Stimulated activated CD8-positive, alpha-beta memory T cell treated with anti-CD3 and anti-CD28 coated beads, Interleukin-7, amount 100 ng/mL, for 1 hour (primary cell): ENCODE measurements at places on chromosomes 3 and 15.

- DNase-seq, result no peak
Observed at GRCh38 chr3:106345353-106346027, 476.7 kb upstream of the CBLB start.

DNA sequence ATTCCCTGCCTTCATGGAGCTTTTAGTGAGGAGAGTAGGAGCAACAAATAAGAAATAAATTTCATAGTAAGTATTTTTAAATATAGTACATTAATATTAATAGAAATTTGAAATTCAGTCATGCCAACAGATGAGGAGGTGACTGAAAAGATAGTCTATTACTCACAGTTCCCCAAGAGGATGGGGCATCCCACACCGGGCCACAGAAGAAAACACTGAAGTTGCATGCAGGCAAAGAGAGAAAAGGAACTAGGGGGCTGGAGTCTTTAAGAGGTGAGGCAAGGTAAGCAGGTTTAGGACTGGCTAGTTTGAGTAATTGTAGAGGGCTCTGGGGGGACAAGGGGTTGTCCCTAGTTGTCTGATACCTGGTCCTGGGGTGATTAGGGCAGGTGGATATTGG, 120.1 kb upstream of the UMPS start:
- DNase-seq, result no peak

GRCh38 chr3:194707147-194707540, 21.5 kb downstream of the FAM43A start:
- DNase-seq, result no peak

- DNase-seq, result no peak
Observed at GRCh38 chr15:64642875-64643274, 132.5 kb downstream of the RBPMS2 start.

DNA sequence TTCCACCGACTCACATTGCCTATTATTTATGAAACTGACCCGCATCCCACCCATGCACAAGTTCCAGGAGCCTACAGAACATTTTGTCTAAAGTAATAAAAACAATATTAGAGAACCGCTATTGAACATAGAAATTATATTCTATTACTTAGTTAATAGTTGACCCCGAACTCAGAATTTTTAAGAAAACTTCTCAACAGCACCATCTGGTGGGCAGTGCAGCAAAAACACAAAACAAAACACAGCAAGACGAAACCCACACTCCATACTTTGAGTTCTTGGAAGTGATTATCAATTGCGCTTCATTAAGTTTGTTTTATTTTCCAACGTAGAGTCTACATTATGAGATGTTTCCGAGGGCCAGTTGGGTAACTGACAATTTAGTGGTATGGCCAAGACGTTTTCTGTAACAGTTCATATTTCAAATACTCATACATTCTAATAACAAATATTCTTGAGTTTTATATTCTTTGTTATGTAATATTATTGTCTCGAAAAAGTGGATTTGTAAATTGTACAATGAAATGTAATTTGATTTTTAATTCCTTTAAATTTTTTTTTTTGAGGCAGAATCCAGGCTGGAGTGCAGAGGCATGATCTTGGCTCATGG, 24.0 kb upstream of the C3orf70 start:
- DNase-seq, result no peak

GRCh38 chr15:59203657-59204056, 3.0 kb upstream of the LDHAL6B start:
- DNase-seq, result no peak

GRCh38 chr15:72163719-72164118, 33.9 kb downstream of the GRAMD2A start:
- no peak for DNase-seq

GRCh38 chr15:77999486-77999885, 78.0 kb downstream of the TBC1D2B start:
- DNase-seq, result no peak

DNA sequence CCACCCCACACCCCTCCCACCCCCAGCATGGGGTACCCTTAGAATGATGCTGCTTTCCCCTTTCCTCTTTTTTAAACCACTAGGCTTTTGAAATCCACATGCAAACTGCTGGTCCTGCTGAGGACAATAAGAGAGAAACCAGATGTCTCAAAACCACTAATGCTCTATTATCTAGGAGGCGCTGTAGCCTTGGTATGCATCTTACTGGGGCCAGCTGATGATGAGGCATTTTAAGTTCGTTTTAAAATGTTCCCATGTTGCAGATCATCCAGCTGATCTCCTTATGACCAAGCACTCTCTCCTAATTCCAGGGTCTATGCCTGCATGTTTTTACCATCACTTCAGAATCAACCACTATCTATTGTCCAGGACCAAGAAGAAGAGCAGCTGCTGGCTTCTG, 1.3 kb downstream of the NME9 start:
- DNase-seq, result no peak

DNA sequence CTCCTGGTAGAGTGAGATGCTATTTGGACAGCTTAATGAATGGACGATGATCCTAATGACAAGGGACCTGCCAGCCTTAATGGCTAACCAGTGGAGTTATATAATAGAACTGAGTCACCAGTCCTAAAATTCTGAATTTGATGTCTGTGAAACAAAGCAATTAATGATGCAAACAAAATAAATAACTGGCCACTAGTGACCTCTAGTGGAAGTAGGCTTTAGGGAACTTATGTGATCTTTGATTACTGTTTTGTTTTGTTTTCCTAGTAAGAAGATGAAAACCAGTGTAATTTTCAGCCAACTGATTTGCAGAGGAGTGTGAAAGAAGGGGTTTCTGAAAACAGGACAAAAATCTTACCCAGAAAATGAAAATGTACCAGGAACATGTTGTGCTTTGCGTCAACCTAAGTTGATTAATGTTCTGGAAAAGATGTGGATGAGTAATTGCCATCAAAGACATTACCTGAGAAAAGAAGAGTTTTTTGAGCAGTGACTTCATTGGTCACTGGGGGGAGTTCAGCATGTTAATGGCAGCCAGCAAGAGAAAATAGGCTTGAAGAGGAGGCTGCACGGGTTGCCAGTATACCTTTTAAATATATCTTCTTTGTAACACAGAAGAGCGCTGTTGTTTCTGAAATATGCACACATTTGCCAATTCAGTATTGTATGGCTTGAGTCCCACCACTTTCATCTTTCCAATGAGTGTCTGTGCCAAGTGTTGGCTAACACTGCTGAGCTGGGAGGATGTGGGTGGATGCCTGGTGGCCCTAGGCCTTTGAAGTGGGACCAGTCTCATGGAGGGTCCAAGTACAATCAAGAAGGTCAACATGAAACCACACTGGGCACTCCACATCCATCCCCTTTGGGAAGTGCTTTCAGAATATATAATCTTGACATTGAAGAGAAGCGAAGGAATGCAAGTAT, 9.3 kb downstream of the VEPH1 start:
- DNase-seq, result no peak

- DNase-seq, result no peak
Observed at GRCh38 chr15:45291822-45292582, 40.0 kb downstream of the SLC28A2 start.
